Peyer's patch (tissue), 4 donors: ENCODE measurements at places on chromosomes 5 and 9. TPM values are rescaled to one million over a fixed set of nuclear protein-coding genes. Genes with fewer than 3 reads are reported as not detected.

DNA sequence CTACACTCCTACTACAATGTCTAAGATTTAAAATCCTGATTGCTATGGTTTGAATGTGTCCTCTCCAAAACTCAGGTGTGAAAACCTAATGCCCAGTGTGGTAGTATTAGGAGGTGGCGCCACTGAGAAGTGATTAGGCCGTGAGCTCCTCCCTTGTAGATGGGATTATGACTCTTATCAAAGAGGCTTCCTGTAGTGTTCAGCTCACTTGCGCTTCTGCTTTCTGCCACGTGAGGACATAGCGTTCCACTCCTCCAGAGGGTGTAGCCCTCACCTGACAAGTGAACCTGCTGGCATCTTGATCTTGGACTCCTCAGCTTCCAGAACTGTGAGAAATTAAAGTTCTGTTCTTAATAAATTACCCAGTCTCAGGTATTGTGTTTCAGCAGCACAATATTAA, 33.0 kb upstream of the WHRN start:
- H3K4me3 ChIP-seq: no peak overlapping the region
- peak; percentile 91 for DNase-seq
- H3K27ac ChIP-seq: no peak overlapping the region
- no peaks in the 10 kb centered on the region for H3K36me3 ChIP-seq
- no peaks in the 10 kb centered on the region for H3K27me3 ChIP-seq

DNA sequence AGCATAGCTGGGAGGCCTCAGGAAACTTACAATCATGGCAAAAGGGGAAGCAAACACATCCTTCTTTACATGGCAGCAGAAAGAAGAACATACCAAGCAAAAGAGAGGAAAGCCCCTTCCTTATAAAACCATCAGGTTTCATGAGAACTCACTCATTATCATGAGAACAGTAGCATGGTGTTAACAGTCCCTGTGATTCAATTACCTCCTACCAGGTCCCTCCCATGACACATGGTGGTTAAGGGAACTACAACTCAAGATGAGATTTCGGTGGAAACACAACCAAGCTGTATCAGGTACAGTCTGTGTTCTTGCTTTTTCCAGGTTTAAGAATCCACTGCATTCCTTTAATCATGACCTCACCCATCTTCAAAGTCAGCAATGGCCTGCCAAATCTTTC, 514.2 kb downstream of the KCTD16 start:
- H3K36me3 ChIP-seq: no peaks in the 10 kb centered on the region
- H3K27ac ChIP-seq: no peak overlapping the region
- no peaks in the 10 kb centered on the region for H3K27me3 ChIP-seq
- H3K4me3 ChIP-seq: no peak overlapping the region
- no peak for DNase-seq

GRCh38 chr9:133794016-133794760, 56.0 kb upstream of the SARDH start:
- peaks cover 30% of the 10 kb centered on the region for H3K36me3 ChIP-seq
- no peak overlapping the region for H3K27ac ChIP-seq
- H3K4me1 ChIP-seq: no peaks in the 10 kb centered on the region
- no peaks in the 10 kb centered on the region for H3K27me3 ChIP-seq
- no peak overlapping the region for H3K4me3 ChIP-seq

- H3K4me3 ChIP-seq: no peak overlapping the region
- H3K27ac ChIP-seq: no peak overlapping the region
- no peak for DNase-seq
- no peaks in the 10 kb centered on the region for H3K4me1 ChIP-seq
Measured at GRCh38 chr5:132656774-132657355, 1.1 kb upstream of the IL13 start.

GRCh38 chr5:32173267-32174010, 680 bp downstream of the GOLPH3 start:
- H3K27me3 ChIP-seq: no peaks in the 10 kb centered on the region
- H3K4me3 ChIP-seq: peak overlapping the region; percentile 93
- peak overlapping the region; percentile 100 for H3K27ac ChIP-seq
- H3K4me1 ChIP-seq: peaks cover 19% of the 10 kb centered on the region
- peak; percentile 45 for DNase-seq

GRCh38 chr9:78577156-78577906, 280.4 kb downstream of the PSAT1 start:
- H3K4me1 ChIP-seq: no peaks in the 10 kb centered on the region
- no peak overlapping the region for H3K27ac ChIP-seq
- no peak overlapping the region for H3K4me3 ChIP-seq

GRCh38 chr9:69577123-69577522, 95.0 kb downstream of the APBA1 start:
- H3K4me3 ChIP-seq: no peak overlapping the region
- H3K27ac ChIP-seq: no peak overlapping the region
- no peaks in the 10 kb centered on the region for H3K36me3 ChIP-seq

- H3K27ac ChIP-seq: no peak overlapping the region
- no peaks in the 10 kb centered on the region for H3K27me3 ChIP-seq
- H3K4me1 ChIP-seq: peaks cover 19% of the 10 kb centered on the region
- H3K4me3 ChIP-seq: no peak overlapping the region
Measured at GRCh38 chr9:136323371-136323789, 4.0 kb upstream of the GPSM1 start.

DNA sequence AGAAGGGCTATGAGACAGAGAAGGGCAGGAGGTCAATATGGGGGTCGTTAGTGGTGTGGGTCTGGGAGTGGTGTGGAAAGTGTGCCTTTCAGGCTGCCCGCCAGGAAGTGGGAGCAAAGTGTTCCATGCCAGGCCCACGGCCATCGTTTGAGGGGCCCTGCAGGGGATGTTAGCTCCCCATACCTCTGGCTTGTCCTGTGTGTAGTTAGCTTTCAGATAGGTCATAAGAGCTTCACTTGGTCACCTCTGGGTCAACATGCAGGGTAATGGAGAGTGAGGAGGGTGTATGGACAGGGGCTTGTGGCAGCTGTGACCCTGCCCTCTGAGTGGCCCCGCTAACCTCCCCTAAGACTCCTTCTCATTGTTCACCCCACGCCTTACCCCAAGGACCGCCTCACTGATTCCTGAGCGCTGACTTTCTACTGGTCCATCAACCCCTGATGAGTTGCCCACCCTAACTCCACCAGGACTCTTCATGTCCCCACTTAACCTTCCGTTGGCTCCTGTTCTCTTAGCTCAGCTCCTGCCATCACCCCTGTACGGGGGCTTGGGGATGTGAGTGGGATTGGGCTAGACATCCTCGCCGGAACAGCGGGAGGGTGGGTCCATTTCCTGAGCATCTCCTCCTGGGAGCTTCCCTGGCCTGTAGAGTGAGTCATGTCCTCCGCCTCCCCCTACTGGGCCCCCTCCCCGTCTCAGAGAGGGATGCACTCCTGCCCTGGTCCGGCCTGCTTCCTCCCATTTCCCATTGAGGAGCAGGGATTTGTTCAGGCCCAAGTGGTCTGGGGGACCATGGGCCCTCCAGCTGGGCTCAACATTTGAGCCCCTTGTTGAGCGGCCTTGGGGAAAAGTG, 125.7 kb downstream of the FGF18 start:
- DNase-seq: no peak
- no peaks in the 10 kb centered on the region for H3K36me3 ChIP-seq
- H3K4me3 ChIP-seq: no peak overlapping the region
- H3K27me3 ChIP-seq: no peaks in the 10 kb centered on the region

GRCh38 chr5:139017624-139018023, 142.5 kb upstream of the LRRTM2 start:
- no peak for DNase-seq
- H3K4me1 ChIP-seq: no peaks in the 10 kb centered on the region
- no peaks in the 10 kb centered on the region for H3K36me3 ChIP-seq
- no peaks in the 10 kb centered on the region for H3K27me3 ChIP-seq
- no peak overlapping the region for H3K4me3 ChIP-seq

- no peaks in the 10 kb centered on the region for H3K4me1 ChIP-seq
- H3K4me3 ChIP-seq: no peak overlapping the region
Measured at GRCh38 chr9:69496846-69497450, 171.9 kb downstream of the ENTREP1 start.

GRCh38 chr5:54703565-54704255, 186.2 kb downstream of the SNX18 start:
- H3K4me1 ChIP-seq: no peaks in the 10 kb centered on the region
- no peaks in the 10 kb centered on the region for H3K36me3 ChIP-seq
- H3K4me3 ChIP-seq: no peak overlapping the region
- H3K27ac ChIP-seq: peak overlapping the region; percentile 4

DNA sequence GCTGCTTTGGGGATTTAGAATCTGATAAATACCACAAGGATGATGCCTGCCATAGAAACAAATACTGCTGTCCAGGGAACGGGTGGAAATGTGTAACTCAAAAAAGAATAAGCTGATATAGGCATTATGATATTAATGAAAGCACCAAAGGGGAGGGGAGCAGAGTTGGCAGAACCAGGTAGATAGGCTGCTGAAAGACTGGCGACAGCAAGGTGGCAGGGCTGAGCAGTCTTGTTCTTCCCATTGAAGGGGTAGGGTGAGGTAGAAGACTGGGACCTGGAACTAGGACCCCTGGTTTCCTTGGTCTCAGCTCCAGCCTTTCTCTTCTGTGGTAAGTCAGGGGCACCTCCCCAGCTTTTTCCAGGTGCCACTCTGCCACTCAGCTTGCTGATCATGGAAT, 31.4 kb upstream of the TMOD1 start:
- no peaks in the 10 kb centered on the region for H3K27me3 ChIP-seq
- H3K4me3 ChIP-seq: no peak overlapping the region
- H3K36me3 ChIP-seq: no peaks in the 10 kb centered on the region
- H3K4me1 ChIP-seq: no peaks in the 10 kb centered on the region
- H3K27ac ChIP-seq: no peak overlapping the region

- no peak overlapping the region for H3K4me3 ChIP-seq
- no peak for DNase-seq
- no peaks in the 10 kb centered on the region for H3K36me3 ChIP-seq
- H3K4me1 ChIP-seq: no peaks in the 10 kb centered on the region
- H3K27me3 ChIP-seq: no peaks in the 10 kb centered on the region
Measured at GRCh38 chr5:109089191-109089590, 320.6 kb downstream of the PJA2 start.

- H3K4me1 ChIP-seq: no peaks in the 10 kb centered on the region
- no peak overlapping the region for H3K4me3 ChIP-seq
- H3K36me3 ChIP-seq: no peaks in the 10 kb centered on the region
Measured at GRCh38 chr5:97065475-97065874, 76.9 kb downstream of the LIX1 start.

DNA sequence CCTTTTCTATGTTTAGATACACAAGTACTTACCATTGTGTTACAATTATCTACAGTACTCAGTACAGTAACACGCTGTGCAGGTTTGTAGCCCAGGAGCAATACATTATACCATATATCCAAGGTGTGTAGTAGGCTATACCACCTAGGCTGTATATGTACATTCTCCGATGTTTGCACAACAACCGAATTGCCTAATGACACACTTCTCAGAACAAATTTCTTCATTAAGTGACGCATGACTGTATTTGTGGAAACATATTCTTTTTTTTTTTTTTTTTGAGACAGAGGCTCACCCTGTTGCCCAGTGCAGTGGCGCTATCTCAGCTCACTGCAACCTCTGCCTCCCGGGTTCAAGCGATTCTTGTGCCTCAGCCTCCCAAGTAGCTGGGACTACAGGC, 4.0 kb upstream of the RAD23B start:
- DNase-seq: no peak
- H3K36me3 ChIP-seq: no peaks in the 10 kb centered on the region
- no peak overlapping the region for H3K4me3 ChIP-seq
- H3K27ac ChIP-seq: no peak overlapping the region
- H3K4me1 ChIP-seq: peaks cover 7% of the 10 kb centered on the region

- no peaks in the 10 kb centered on the region for H3K4me1 ChIP-seq
- H3K4me3 ChIP-seq: no peak overlapping the region
- H3K27me3 ChIP-seq: no peaks in the 10 kb centered on the region
- DNase-seq: no peak
Measured at GRCh38 chr5:29247346-29248028, 1946.0 kb upstream of the CDH6 start.

DNA sequence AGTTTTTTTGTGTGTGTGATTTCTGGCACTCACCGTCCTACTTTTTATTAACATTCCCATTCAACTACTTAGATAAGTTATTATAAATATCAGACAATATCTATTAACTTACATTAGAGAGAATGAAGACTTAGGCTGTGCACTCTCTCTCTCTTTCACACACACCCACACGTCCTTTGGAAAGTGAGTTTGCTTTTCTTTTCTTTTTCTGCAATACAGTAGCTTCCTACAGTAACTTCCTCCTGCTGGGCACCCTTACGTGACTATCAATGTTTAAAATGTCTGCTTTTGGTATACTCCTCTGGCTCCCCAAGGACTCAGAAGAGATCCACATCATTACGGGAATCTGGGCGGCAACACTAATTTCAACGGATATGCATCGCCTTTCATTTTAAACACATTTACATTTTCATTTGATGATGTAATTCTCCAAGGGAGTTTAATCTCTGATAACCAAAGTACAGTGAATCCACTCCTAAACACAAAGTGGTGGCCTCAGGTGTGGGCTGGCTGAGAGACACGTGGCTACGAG, 179.5 kb downstream of the MAPKAP1 start:
- H3K36me3 ChIP-seq: no peaks in the 10 kb centered on the region
- no peak overlapping the region for H3K4me3 ChIP-seq
- H3K27me3 ChIP-seq: no peaks in the 10 kb centered on the region
- H3K4me1 ChIP-seq: peaks cover 7% of the 10 kb centered on the region
- DNase-seq: no peak

DNA sequence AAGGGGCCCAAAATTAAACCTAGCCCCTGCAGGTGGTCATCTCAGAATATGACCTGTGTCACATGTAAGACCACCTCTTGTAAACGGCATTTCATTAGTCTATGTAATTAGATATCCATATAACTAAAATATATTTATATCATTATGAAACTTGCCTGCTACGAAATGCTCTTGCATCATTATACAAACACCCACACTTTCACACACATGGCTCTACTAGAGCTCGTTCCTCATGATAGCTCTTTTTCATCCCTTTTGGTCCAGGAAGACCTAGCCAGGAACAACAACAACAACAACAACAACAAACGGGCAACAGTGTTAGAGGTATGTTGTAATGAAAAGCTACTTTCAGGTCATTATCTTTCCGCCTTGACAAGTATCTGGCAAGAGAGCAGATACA, 58.6 kb downstream of the LHFPL2 start:
- H3K4me1 ChIP-seq: no peaks in the 10 kb centered on the region
- H3K27ac ChIP-seq: no peak overlapping the region
- DNase-seq: no peak
- H3K27me3 ChIP-seq: no peaks in the 10 kb centered on the region
- no peaks in the 10 kb centered on the region for H3K36me3 ChIP-seq

GRCh38 chr5:159893040-159893695, 23.1 kb upstream of the ADRA1B start:
- H3K27ac ChIP-seq: no peak overlapping the region
- H3K36me3 ChIP-seq: no peaks in the 10 kb centered on the region
- H3K27me3 ChIP-seq: no peaks in the 10 kb centered on the region
- H3K4me1 ChIP-seq: no peaks in the 10 kb centered on the region
- no peak for DNase-seq

The MLANA gene
- total RNA-seq: not detected

The GABRB2 gene
- total RNA-seq: not detected

The GOLGA1 gene
- total RNA-seq: 27.0 TPM

The CDX1 gene
- total RNA-seq: 177 TPM

The RMRP gene
- total RNA-seq: 1,673 TPM

The CENPH gene
- 2.9 TPM for total RNA-seq

The IRGM gene
- total RNA-seq: 1.9 TPM

The LCP2 gene
- total RNA-seq: 139 TPM

The ZNF883 gene
- not detected for total RNA-seq

The BASP1 gene
- total RNA-seq: not detected

The INSL6 gene
- not detected for total RNA-seq

The EIF4E1B gene
- total RNA-seq: not detected

The IRX1 gene
- total RNA-seq: not detected

The INIP gene
- 20.6 TPM for total RNA-seq
